Naive thymus-derived CD8-positive, alpha-beta T cell (primary cell): ENCODE measurements at places on chromosomes 13 and 19. TPM values are rescaled to one million over a fixed set of nuclear protein-coding genes. Genes with fewer than 3 reads are reported as not detected.

The TSHZ3 gene
- total RNA-seq: not detected

The ZNF208 gene
- 3.3 TPM for total RNA-seq

The TUBB4A gene
- total RNA-seq: 8.8 TPM

The FCER2 gene
- 1.7 TPM for total RNA-seq

The CYP2B6 gene
- not detected for total RNA-seq

The WBP4 gene
- total RNA-seq: 8.8 TPM

The SHANK1 gene
- 0.30 TPM for total RNA-seq

The MBD3L5 gene
- total RNA-seq: not detected

DNA sequence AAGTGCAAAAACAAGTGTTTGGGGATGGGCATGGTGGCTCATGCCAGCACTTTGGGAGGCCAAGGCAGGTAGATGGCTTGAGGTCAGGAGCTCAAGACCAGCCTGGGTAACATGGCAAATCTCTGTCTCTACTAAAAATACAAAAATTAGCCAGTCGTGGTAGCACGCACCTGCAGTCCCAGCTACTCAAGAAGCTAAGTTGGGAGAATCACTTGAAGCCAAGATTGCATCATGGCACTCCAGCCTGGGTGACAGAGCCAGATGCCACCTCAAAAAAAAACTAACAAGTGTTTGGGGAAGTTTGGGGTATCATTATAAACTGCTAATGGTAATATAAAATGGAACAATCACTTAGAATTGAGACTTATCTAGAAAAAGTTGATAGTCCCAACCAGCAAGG lies 24.6 kb downstream of the XPO4 start:
- no peak for DNase-seq

DNA sequence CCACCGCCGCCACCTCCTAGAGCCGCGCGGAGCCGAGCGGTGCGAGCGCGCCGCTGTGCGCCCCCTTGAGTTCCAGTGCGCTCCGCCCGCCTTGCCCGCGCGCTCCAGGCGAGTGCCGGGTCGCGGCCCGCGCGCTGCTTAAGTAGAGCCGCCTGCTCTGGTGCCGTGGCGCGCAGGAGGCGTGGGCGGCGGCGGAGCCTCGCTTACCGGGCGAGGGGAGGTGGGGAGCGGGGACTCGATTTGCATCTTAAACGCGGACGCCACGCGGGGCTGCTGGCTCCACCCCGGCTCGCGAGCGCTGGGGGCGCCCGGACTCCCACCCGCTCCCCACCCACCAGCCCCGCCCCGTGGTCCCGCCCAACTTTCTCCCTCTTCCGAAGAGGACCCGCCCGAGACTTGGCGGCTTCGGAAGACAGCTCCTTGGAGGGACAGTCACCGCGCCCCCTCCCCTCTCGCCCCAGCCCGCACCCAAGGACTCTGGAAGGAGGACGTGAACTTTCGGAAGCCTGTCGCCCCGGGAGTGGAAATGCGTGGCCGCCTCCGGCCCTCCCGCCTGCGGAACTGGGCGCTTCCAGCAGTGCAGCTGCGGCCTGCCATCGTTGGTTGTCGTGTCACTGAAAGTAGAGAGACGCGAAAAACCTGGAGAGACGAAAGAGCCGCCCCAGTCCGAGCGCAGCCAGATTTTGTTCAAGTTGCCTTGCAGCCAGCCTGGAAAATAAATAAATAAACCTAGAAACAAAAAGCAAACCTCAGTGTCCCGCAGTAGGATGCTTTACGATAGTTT lies at the start of gene KCTD12:
TSS of gene KCTD12 (minus strand) at position 114 of the 784 bp plus-strand sequence. CDS start 257 bp downstream, outside the sequence.
- DNase-seq: peak; percentile 80

DNA sequence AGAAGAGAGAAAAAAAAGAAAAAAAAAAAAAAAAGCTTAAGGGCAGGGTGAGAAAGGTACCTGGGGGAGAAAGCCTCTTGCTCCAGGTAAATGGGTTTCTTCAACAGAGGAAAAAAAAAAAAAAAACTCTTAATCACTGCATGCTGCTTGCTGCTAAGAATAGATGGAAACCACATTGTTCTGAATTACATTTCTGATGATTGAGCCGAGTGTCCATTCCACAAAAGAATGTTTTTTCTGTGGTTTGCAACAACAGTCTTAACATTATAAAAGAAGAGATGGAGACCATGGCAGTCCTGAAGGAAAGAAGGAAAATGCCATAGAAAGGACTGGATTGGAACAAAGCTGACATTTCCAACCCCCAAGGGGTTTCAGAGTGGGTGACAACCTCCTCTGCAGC lies 1312.7 kb downstream of the SLITRK1 start:
- no peak for DNase-seq

- DNase-seq: peak; percentile 95
These were observed at the start of gene TYK2 for GRCh38 chr19:10380313-10381102. Gene TYK2 (minus strand): TSS chr19:10380572. CDS start chr19:10378406, 2,166 bp downstream.

DNA sequence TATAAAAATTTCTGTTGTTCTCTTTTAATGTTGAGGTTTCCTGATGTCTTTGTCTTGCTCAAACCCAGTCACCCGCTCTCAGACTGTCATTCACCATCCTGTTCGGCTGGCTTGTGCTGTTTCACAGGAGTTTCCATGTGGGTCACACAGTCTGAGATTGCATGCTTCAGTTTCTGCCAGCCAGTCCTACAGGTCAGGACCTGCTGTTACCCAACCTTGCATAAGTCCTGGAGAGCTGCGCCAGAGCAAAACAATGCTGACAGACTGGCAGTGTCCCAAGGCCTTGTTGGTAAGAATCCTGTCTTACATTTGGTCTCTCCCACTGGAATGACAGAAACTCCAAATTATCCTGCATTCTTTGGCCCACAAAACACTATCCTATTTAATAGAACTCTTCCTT lies 340.0 kb upstream of the SLITRK5 start:
- no peak for DNase-seq

DNA sequence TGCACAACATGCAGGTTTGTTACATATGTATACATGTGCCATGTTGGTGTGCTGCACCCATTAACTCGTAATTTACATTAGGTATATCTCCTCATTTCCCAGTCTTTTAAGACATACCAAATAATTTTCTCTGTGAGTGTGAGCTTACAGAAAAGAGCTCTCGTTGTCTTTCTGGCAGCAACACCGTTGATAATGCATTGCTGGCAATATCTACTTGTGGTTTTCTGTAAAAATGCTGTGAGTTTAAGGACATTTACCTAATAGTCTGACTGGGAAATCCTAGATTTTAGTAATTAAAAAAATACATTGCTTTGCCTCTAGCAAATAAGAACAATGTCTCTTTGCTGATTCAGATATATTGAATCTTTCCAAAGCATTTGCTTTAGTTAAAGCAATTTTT lies 8.4 kb downstream of the IGFL3 start:
- DNase-seq: no peak

GRCh38 chr13:97567510-97568243 lies 133.7 kb downstream of the RAP2A start:
- DNase-seq: no peak

GRCh38 chr13:91053318-91054065 lies 294.0 kb upstream of the MIR17HG start:
- no peak for DNase-seq

GRCh38 chr13:31545616-31546015 lies 193.7 kb upstream of the RXFP2 start:
- no peak for DNase-seq

DNA sequence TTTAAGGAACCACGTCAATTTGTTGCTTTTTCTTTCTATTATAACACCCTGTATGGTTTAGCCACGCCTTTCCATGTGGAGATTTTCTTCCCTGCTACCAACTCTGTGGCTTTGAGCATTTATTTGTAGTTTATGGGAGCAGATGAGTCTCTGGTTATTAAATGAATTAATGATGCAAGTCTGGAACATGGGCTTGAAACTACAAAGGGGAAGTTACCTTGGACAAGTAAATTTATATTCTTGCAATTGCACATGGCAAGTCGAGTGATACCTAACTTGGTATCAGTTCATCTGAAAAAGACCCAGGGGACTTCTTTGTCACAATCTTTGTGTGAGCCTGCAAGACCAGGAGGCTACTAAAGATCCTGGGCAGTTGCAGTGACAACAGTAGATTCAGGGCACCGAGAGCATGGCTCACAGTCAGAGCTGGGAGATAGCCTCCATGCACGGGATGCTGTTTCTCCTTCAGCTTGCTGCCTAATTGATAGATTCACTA lies 24.4 kb downstream of the B3GLCT start:
- DNase-seq: no peak

GRCh38 chr19:28396287-28396831 lies 816.6 kb downstream of the UQCRFS1 start:
- DNase-seq: no peak

DNA sequence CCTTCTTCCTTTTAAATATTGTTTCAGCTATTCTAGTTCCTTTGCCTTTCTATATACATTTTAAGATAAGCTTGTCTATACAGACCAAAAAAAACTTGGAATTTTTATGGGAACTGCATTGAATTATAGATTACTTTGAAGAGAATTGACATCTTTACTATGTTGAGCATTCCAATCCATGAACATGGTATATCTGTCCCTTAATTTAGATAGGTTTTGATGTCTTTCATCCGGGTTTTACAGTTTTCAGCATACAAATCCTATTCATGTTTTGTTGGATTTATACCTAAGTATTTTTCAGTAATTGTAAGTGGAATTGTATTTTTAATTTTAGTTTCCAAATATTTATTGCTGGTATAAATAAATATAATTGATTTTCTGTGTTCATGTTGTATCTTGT lies 12.2 kb upstream of the IFNL1 start:
- no peak for DNase-seq

- DNase-seq: no peak
These were observed 48.6 kb upstream of the RGCC start for GRCh38 chr13:41408746-41409145.

DNA sequence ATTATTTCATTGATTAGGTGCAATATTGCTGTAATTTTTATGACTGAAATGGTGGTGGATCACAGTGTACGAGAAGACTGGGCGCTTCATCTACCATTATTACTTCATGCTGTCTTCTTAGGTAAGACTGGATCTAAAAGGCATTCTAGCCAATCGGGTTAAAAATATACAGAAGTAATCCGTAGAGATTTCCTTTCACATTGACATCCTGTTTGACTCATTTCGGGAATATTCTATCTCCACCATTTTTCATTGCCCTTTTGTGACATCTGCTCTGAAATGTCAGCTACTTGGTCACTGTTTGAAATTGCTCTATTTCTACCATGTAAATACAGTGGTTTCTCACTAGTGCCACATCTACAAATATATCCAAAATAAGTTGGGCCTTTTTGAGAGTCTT lies 90.2 kb downstream of the ZAR1L start:
- DNase-seq: no peak

GRCh38 chr19:53624771-53625545 lies 6.8 kb upstream of the DPRX start:
- no peak for DNase-seq

DNA sequence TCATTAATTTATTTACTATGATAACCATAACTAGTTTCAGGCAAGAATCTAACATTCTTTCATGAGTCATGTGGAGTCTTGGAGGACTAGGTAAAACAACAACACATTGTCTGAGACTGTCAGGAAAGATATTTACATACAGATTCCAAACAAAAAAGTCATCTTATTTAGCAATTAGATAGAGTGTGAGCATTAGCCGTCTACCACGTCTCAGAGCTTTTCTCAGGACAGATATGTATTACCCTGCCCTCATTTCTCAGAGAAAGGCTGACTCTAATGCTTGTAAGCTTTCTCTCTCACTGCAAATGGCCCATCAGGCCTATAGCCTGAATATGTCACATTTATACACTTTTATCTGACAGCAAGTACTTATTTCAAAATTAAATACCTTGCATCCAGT lies 312.1 kb upstream of the PCDH20 start:
- DNase-seq: no peak

GRCh38 chr19:2807379-2808128 lies 12.1 kb upstream of the ZNF554 start:
- no peak for DNase-seq

DNA sequence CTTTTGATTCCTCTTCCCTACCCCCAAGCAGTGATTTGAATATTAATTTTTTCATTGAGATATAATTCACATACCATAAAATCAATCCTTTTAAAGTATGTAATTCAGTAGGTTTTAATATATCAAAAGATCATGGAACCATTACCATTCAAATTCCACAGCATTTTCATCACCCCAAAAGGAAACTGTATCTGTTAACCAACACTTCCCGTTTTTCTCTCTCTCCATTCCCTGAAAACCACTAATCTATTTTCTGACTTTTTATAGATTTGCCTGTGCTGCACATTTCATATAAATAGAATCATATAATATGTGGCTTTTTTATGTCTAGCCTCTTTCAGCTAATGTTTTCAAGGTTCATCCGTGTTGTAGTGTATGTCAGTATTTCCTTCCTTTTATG lies 107.1 kb downstream of the PAN3 start:
- DNase-seq: no peak

DNA sequence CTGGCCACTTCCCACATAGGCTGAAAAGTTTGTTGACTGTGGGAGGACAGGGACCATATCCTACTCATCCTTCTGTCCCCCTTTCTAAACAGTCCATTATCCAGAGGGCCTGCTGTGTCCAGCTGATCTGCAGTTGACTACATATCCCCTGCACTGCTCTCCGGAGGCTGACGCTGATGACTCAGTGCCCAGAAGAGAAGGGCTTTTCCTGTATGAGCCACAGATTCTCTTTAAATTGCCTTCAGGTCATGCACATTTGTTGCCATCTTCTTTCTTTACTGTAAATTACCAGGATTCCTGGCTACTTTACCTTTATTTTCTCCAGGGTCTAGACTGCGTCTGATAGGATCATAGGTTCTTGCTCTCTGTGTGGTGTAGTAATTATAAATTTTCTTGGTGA lies 125.2 kb downstream of the LACC1 start:
- DNase-seq: no peak

GRCh38 chr13:21080593-21080891 lies 19.2 kb upstream of the LATS2 start:
- DNase-seq: no peak

DNA sequence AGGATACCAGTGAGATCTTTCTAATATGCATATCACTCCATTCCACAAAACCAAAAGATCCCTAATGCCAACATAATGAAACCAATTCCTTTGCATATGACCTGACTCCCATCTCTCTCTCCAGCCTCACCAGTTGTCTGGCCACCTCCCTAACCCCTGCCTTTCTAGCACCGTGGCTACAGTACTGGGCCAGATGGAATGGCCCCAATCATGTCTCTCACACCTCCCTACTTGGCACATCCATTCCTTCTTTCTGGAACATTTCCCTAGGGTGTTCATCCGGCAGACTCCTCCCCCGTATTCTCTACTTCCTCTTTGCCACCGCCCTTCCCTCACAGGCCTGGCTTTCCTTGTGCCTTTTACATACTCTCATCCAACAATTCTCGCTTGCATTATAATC lies 62.0 kb downstream of the GPALPP1 start:
- no peak for DNase-seq

DNA sequence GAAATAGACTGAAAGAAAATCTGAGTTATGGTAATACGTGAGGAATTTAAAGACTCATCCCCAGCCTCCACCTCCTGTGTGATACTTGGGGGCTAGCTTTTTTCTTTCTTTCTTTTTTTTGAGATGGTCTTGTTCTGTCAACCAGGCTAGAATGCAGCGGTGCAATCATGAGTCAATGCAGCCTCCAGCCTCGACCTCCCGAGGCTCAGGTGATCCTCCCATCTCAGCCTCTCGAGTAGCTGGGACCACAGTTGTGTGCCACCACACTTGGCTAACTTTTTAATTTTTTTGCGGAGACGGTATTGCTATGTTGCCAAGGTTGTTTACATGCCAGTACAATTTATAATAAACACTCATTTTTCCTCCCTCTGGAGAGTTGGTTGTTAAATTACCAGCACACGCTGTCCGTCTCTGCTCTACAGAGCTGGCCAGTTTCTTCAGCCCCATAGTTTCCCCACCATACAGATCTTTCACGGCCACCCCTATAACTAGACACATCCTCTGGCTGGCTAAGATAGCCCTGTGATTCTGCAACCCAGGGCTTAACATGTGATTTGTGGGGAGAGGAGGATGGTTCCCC lies 4.8 kb downstream of the TNFSF9 start:
- DNase-seq: no peak
